ENCODE measurements at places on chromosomes 13 and 19. TPM values are rescaled to one million over a fixed set of nuclear protein-coding genes. Genes with fewer than 3 reads are reported as not detected.

- no peak for DNase-seq
These were observed 1.6 kb downstream of the DNM2 start for GRCh38 chr19:10719466-10719961.

- DNase-seq = no peak
These were observed 11.0 kb upstream of the CASP14 start for GRCh38 chr19:15038294-15038693.

GRCh38 chr19:47391510-47392223, 27.7 kb downstream of the MEIS3 start:
- peak; percentile 72 for DNase-seq

GRCh38 chr19:15672580-15673175, at the start of gene CYP4F12:
Gene CYP4F12 (plus strand): TSS chr19:15673087. CDS start chr19:15673530, 443 bp downstream.
- DNase-seq = peak; percentile 22

DNA sequence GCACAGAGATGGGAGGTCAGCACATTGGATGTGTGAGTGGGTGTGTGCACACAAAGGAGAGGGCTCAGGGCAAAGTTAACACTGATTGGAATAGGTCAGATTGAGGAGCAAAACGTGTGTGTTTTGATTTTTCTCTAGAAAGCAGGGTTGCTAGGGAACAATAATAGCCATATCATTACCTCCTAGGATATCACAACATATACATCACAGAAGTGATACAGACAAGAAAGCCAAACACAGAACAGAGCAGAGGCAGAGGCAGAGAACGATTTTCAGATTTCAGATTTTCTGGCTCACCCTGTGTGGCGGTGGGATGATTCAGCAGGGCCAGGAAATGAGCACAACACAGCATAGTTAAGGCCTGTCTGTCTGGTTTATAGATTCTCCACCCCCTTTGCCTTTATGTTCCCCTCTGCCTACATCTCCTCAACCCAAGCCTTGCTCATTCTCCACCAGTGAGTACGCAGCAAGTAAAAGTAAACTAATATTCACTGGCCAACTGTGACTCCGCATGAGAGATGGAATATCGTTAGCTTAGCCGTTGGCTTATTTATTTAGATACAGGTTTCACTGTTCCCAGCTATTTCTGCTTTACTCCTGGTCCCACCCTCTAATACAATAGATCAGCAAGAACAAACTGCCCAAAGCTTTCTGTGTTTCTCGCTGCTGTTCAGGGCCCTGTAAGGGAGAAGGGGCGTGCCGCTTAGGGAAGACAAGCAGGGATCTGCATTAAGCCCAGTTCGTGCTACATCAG, 182.7 kb upstream of the TSC22D1 start:
- DNase-seq = peak; percentile 34

- DNase-seq = no peak
These were observed 80.8 kb downstream of the SHISA2 start for GRCh38 chr13:25971047-25971446.

GRCh38 chr19:35729763-35730162, 12.0 kb downstream of the KMT2B start:
- DNase-seq = no peak

- DNase-seq = no peak
These were observed 29.5 kb upstream of the KBTBD6 start for GRCh38 chr13:41162151-41162550.

GRCh38 chr19:13835791-13836723, 40.8 kb downstream of the ZSWIM4 start:
- no peak for DNase-seq

GRCh38 chr13:87666831-87667230, 4.3 kb upstream of the SLITRK5 start:
- no peak for DNase-seq

DNA sequence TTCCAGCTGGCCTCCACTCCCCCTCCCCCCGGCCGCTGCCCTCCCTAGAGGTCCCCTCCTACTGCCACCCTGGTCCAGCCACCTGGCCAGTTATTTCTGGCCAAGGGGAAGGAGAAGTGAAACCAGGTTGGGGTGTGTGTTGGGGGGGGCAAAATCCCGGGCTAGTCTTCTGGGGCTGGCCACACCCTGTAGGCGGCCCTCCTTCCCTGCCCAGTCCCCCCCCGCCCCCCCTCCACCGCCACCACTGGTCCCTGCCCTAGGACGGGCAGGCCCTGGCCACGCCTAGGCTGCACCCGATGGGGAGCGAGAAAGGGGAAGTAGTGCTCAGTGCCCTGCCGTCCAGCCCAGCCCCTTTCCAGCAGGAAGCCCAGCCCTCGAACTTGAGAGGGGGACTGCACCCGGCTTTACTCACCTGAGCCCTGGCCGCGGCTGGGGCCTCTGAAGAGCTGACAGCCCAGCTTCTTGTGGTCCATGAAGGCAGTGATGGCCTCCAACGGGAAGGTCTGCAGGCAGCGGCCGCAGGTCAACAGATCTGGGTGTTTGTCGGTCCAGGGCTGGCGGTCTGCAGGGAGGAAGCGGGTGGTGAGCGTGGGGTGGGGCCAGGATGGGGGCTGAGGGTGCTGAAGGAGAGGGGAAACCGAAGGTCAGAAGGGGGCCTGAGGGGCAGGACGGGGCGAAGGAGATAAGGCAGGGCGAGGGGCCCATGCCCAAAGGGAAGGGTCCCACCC, 813 bp downstream of the ZNF296 start:
- DNase-seq = peak; percentile 25

DNA sequence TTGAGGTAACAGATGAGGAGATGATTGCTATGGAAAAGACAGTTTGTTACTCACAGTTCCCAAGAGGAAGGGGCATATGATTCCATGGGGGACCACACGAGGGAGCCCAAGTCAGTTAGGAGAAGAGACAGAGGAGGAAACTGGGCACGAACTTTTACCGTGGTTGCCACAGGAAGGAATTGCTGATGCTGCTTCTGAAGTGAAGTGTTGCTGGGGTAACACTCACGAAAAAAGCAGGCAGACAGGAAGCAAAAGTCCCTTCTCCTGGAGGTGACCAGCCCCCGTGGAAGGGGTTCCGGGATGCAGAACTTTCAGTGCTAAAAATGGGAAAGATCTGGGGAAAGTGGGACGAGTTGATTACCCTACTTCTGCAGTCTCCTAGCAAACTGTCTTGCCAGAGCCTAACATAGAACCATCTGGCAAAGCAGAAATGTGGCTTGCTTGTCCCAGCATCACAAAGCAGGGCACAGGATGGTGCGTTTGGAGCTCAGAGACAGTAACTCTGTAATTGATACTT, 35.4 kb upstream of the MAP3K10 start:
- peak; percentile 43 for DNase-seq

DNA sequence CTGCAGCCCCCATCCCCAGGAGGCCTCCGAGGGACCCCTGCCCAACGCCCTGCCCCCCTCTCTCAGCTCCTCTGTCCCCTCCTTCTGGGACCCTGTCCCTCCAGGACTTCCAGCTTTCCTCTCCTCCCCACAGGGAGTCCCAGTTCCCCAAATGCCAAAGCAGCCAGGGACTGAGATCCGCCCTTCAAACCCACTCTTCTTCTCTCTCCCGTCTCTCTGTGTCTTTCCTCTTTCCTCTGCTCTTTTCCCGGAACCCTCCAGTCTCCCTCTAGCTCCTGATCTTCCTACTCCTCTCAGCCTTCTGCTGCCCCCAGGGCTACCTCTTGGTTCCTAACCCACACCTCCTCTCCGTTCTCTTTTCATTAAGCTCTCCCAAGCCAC, 377 bp downstream of the CA11 start:
- peak; percentile 62 for DNase-seq

- DNase-seq = no peak
These were observed 46.9 kb downstream of the ABCC4 start for GRCh38 chr13:95254339-95254738.

GRCh38 chr19:18007044-18007916, 690 bp upstream of the ARRDC2 start:
- DNase-seq = peak; percentile 84

DNA sequence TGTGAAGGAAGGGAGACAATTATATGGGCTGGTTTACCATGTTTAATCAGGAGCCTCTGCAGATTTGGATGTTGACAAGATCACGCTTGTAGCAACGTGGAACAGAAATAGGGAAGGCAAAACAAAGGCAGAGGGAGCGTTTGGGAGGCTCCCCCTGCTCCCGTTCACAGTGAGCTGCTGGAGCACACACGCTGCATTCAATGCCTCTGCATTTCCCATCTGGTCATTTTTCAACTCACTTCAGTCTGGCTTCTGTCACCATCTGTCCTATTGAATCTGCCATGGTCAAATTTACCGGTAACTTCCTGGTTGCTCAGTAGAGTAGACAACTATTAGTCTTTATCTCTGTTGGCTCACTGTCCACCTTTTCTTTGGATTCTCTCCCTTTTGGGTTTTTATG, 91.0 kb downstream of the NHLRC3 start:
- no peak for DNase-seq

The PSG6 gene
- not detected for total RNA-seq

The SIAH3 gene
- total RNA-seq = not detected

The IZUMO4 gene
- not detected for total RNA-seq

The NCCRP1 gene
- total RNA-seq = 7.8 TPM
